Cortex of kidney (tissue), 1 donor: ENCODE measurements at places on chromosomes 11 and 22.

- no peak for DNase-seq
These were observed at the start of gene AP5B1 for GRCh38 chr11:65780770-65781151. Gene AP5B1 (minus strand): TSS chr11:65780976. CDS start chr11:65780591, 385 bp downstream.

DNA sequence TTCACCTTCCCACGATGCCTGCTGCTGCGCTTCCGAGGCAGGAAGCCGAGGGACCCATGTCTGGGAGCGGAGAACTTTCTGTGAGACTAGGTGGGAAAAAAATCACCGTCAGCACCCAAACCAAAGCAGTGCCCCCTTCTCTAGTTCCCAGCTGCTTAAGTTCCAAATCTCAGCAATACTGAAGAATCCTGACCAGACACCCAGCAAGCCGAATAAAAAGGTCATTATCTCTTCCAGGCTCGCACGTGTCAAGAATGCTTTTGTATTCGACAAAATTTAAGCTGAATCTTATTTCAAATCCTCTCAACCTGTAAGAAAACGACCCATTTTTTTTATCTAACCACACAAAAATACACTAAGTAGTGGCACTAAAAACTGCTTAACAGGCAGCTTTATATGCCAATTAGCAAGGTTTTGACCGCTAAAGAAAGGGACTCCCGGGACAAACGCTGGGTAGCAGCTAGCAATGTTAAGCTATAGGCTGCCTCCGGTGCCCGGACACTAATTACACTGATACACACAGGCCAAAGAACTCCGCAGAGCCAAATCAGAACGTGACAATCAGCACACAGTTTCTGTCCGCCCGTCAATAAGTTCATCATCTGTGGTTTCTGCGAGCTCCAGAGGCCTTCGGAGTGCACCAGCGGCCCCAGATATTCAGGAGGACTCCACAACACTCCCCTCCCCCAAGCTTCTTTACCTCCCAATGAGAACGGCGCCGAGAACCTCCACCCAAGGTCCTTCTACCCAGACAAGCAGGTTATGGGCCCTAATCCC is 728 bp downstream of the RPL3 start:
- DNase-seq, result no peak

DNA sequence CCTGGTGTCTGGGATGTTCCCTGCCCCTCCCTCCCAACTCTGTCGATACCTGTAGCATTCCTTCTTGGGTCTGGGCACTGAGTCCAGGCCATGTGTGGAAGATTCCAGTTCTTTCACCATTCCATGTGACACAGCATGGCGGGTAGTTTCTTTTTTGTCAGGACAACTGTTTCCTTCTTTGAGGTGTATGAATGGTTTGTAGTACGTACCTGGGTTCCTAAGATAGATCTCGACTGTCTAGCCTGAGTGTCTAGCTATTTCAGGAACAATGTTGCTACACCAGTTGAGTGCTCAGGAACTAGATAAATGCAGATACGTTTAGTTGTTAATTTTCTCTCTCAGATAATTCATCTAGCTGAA is 43.3 kb downstream of the TNRC6B start:
- DNase-seq, result no peak

DNA sequence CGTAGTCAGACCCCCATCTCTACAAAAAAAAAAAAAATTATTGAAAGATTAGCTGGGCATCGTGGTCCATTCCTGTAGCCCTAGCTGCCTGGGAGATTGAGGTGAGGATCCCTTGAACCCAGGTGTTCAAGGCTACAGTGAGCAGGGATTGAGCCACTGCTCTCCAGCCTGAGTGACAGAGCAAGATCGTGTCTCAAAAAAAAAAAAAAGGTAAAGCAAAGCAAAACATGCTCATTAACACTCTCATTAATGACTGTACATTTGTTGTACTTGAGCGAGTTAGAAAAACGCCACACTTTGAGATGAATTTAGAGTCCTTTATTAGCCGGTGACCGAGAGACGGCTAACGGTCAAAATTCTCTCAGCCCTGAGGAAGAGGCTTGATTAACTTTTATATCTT is 6.2 kb upstream of the SERHL2 start:
- DNase-seq, result no peak

- no peak for DNase-seq
These were observed 187.0 kb downstream of the DSCAML1 start for GRCh38 chr11:117610045-117610444.

DNA sequence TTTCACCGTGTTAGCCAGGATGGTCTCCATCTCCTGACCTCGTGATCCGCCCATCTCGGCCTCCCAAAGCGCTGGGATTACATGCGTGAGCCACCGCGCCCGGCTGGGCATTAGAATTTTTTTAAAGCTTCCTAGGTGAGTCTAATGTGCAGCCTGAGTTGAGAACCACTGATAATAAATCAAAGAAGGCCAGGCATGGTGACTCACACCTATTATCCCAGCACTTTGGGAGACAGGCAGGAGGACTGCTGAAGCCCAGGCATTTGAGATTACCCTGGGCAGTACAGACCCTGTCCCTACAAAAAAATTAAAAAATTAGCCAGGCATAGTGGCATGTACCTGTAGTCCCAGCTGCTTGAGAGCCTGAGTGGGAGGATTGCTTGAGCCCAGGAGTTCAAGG is 13.7 kb downstream of the MEI1 start:
- no peak for DNase-seq

DNA sequence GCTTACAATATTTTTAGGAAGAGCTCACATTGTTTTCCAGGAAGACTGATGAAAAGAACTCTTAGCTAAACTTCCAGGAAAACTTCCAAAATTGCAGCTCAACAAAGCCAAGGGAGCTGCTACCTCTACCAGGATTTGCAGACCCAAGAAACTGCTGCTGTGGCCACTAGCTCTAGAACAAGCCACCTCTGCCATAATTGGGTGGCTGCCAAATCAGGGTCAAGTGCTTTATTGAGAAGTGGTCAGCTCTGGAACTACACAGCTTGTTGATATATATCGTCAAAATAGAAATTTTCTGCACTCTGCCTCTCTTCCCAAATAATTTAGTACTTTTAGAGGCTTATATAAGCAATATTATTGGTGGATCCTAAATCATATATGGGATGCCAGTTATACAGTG is 371.8 kb upstream of the CHORDC1 start:
- DNase-seq, result no peak

DNA sequence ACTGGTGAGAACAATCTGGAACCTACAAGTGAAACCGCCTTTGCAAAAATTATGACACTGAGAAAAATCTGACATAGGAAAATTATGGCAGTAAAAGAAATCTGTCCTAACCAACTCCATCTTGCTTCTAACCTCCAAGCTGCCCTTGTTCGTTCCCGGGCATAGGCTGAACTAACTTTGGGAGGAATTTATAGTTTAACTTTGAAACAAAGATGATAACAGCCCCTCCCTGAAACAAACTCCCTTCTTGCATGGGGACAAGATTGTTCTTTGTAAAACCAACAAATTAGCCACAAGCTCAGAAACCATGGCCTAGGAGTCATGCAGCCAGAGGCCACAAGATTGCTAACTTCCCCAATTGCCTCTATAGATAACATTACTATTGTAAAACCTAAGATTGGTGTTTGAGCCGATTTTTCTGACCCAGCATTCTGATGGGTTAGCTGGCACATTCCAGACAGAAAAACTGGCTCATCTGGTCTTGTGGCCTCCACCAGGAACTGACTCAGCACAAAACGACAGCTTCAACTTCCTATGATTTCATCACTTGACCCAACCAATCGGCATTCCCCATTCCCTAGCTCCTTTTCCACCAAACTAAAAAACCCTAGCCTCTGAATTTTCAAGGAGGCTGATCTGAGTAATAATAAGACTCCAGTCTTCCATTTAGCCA is 3.6 kb upstream of the CCDC81 start:
- no peak for DNase-seq

GRCh38 chr11:3201677-3202181 is 16.9 kb downstream of the MRGPRG start:
- DNase-seq, result no peak

DNA sequence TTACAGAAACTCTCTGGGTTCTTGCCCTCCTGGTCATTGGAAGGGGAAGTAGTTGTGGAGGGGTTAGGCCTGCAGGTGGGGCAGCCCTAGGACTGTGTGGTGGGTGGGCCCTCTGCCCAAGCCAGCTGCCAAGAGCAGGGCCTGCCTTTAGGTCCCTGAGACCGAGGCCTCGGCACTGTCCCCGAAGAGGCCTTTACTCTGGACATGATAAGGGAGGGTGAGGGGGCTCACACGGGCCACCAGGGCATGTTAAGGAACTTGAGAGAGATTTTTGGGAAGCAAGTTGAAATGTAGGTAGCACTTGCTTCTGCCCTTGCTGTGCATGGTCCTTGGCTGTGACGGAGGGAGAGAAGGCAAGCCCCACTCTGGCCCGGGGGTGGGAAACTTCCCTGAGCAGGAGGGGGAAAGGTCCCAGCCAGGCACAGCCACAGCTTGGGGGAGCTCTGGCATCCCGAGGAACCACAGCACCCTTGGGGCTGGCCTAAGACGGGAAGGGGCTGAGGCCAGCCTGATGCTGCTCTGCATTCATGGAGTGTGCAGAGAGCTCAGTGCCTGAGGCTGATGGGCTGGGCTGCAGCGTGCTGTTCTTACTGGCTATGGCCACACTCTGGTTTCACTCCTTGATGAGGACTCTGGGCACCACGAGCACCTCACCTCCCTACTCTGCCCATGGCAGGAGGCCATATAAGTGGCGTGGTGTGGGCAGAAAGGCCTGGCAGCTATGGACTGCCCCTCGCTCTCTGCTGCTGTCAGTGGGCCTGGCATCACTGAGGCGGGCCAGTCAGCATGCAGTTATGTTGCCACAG is 7.8 kb upstream of the RANBP1 start:
- DNase-seq, result no peak

DNA sequence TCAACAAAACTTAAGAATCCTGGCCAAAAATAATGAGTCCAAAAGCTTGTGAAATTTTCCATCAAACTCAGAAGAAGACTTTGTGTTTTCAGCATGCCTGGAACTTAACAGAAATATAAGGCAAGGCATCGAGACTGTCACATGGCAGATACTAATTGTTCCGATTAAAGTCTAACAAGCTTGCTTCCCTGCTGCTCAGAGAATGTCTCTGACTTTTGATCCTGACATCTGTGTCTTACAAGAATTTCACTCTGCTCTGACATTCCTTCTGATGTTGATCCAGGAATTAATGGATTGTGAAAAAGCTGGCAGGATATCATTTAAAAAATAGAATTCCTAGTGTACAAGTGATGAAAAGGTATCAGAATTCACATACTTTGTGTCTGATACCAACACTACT is 170.2 kb downstream of the DCDC1 start:
- DNase-seq, result no peak

GRCh38 chr11:61756452-61757212 is 4.2 kb downstream of the MYRF start:
- DNase-seq, result no peak

GRCh38 chr11:19107125-19107524 is 9.8 kb upstream of the ZDHHC13 start:
- no peak for DNase-seq

DNA sequence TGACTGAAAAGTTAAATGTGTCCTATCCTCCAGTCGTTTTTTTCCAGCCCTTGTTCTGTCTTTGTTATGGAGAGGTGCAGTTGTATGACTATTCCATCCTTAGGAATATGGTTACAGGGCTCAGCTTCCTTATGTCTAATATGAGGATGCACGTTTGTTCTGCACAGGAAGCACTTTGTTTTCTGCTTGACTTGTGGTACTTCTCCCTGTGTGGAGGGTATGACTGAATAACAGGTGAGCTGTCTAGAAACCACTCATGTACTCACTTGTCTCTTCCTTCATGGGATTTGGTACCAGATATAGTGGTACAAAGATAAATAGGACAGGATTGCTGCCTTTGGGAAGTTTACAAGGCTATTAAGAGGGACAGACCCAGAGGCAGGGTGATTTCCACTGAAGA is 17.4 kb downstream of the CABIN1 start:
- DNase-seq, result no peak

DNA sequence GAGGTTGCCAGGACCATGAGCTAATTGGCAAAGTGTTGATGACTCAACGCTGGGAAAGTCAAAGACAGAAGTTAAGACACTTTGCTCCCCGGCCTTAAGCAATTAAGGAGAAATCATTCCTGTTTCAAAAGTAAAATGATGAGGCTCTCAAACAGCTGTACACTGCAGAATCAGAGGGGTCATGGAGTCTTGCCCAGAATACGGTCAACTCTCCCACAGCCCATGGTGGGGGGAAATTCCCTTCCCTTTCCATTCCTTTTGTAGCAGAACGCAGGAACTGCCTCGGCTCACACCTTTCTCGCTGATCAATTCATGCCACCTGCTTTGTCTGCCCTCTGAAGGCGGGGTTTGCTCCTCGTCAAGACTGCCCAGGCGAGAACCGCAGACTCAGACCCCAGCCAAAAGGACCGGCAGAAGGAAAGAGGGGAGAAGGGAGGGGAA is 52.8 kb downstream of the MN1 start:
- no peak for DNase-seq

- no peak for DNase-seq
These were observed 2.9 kb downstream of the SRPRA start for GRCh38 chr11:126265811-126266210.

GRCh38 chr22:19495562-19496323 is 16.0 kb downstream of the CDC45 start:
- no peak for DNase-seq
